Right forelimb (tissue), 1 donor: ENCODE measurements at places on chromosomes 4 and X.

DNA sequence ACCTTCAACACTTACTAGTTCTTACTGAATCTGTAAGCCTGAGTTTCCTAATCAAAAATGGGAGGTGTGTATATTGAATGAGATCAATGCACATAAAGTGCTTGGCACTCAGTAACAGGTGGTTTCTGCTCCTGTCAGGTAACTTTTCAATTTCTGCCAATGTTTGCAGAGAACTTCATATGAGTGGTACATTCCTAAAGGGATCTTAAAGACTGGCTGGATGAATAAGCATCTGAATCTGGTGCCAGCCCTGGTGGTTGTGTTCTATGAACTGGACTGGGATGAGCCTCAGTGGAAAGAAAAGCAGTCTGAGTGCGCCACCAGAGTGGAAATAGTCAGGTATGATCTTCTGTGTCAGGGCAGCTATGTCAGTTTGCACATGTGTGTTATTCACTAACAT lies 7.0 kb downstream of the TRAPPC11 start:
- DNase-seq = no peak

- DNase-seq = no peak
These were observed 11.5 kb upstream of the BMP3 start for GRCh38 chr4:81019006-81019405.

- peak; percentile 75 for DNase-seq
These were observed 811 bp downstream of the FLNA start for GRCh38 chrX:154373340-154374306.

- no peak for DNase-seq
These were observed 320.1 kb downstream of the PTTG2 start for GRCh38 chr4:38280323-38280706.

DNA sequence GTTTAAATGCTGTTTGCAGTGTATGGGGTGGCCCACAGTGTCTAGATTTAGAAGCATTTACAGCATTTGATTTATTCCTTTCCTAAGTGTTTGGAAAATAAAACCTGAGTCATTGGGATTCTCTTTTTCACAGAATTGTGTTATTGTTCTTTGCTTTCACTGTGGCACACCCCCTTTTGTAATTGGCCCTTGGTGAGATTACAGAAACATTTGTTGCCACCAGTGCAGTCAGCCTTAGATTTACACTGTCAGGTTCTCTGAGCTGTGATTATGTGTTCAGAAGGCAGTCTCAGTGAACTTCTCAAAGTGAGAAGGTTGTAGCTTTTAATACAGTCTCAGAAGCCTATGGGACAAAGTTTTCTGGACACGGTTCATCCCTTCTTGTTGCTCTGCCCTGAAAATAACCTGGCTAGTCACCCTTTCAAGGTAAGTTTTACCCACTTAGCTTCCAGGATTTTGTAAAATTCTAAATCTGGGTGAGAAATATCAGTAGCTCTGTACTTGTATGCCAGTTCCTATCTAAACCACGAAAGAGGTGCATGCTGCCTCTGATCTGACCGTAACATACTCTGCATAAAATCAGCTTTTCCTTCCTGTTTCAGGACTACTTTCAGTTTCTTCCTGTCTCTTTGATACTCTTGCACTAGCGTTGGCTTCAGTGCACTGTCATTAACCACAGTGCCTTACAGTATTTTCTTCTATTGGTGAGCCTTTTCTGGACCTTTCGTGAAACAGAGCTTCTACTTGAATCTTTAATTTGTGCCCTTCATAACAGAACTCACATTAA lies 12.6 kb downstream of the RUFY3 start:
- no peak for DNase-seq

DNA sequence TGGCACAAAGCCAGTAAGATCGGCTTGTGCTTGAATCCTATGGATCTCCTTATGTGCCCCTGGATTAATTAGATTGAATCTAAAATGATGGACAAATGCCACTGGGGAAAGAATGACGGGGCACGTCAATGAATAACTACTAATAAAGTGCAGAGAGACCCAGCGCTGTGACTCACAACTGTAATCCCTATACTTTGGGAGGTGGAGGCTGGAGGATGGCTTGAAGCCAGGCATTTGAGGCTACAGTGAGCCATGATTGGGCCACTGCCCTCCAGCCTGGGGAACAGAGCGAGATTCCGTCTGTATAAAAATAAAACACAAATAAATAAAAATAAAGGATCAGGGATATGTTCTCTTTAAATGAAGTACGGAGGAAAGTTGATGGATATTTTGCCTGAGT lies 179.4 kb downstream of the DCHS2 start:
- DNase-seq = no peak
